Thoracic aorta (tissue), 2 donors: ENCODE measurements at places on chromosomes 4 and X. TPM values are rescaled to one million over a fixed set of nuclear protein-coding genes. Genes with fewer than 3 reads are reported as not detected.

GRCh38 chr4:145181091-145181501 is 707 bp upstream of the OTUD4 start:
- DNase-seq, result no peak

Gene DUSP9
- total RNA-seq, result not detected

DNA sequence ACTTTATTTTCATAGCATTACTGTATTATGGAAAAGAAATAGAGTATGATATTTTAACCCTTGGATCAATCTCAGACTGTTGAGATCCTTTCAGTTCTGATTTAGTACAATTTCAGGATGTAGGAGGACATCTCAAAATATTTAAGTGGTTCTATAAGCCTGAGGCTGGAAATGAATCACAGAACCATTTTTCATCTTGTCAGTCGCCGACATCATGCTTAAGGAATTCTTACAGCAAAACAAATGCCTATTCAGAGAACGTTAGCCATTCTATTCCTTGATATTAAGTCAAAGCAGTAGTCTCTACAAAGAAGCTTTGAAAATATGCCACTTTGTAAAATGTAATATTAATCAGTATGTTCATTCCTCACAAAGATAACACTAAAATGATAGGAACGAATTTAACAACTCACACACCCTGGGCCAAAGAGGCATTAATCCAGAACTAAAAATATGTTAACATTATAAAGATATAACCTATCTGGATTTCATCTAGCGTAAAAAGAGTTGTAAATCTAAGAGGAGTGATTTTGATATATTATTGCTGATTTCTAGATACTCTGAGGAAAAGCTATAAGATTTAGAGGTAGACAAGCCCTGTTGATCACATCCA is 152.0 kb downstream of the GASK1B start:
- no peak for DNase-seq

DNA sequence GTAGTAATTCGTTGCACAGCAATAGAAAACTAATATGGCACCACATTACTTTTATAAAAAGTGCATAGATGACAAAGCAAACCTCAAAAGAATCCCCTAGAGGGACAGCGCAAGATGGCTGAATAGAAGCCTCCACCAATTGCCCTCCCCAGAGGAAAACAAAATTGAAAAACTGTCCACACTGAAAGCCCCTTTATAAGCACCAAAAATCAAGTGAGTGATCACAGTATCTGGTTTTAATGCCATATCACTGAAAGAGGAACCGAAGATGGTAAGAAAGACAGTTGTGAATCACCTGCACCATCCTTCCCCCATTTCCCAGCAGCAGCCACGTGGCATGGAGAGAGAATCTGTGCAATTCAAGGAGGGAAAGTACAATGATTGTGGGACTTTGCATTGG is 522.2 kb downstream of the GLUD2 start:
- DNase-seq, result no peak

Gene MAGEA12
- not detected for total RNA-seq

Gene BMX
- 6.2 TPM for total RNA-seq

DNA sequence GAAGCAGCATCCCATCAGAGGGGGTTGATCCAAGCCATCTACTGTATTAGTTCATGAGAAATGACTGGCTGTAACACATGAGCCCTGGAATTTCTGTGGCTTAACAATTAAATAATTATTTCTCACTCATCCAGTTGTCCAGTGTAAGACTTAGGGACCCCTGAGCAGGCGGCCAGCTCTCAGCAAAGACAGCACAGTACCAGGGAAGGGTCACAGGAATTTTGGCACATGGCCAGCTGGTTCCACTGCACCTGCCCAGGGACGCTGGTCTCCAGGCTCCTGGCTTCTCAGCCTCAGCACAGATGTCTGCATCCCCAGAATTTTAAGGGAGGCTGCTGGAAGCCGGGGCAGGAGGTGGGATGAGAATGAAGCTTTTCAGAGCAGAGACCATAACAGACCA is 93.7 kb upstream of the DHRSX start:
- DNase-seq, result no peak

- DNase-seq, result no peak
These were observed 7.5 kb upstream of the WFS1 start for GRCh38 chr4:6262176-6262575.

DNA sequence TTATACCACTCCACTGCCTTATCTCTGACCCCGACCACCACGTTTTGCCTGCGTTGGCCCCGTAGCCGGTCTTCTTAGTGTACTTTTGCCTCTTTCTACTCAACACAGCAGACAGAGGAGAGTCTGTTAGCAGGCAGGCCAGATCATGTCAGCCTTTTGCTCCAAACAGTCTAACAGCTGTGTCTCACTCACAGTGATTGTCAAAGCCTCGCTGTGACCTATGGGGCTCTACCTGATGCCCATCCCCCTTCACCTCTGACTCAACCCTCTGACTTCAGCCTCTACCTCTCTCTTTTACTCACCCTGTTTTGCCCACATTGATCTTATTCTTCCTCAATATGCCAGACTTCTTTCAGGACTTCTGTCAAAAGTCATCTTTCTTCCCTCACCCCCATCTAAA is 127.1 kb downstream of the TRIML1 start:
- no peak for DNase-seq

Gene FGB
- not detected for total RNA-seq

DNA sequence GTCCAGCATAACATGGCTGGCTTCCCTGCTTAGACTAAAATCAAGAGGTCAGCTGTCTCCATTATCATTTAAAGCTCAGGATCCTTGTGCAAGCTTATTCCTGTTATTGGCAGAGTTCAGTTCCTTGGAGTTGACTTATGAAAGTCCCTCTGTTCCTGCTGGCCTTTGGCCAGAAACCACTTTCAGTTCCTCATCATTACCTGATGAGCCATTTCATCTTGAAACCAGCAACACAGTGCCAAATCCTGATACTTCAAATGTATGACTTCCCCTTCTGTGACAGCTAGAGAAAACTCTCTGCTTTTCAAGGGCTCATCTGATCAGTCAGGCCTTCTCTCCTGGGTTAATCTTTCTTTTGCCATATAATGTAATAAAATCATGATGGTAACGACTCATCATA is 110.6 kb upstream of the FSTL5 start:
- DNase-seq, result no peak

- no peak for DNase-seq
These were observed 11.3 kb downstream of the RGS12 start for GRCh38 chr4:3303923-3304710.

Gene BRS3
- not detected for total RNA-seq

Gene CASP3
- 11.4 TPM for total RNA-seq

DNA sequence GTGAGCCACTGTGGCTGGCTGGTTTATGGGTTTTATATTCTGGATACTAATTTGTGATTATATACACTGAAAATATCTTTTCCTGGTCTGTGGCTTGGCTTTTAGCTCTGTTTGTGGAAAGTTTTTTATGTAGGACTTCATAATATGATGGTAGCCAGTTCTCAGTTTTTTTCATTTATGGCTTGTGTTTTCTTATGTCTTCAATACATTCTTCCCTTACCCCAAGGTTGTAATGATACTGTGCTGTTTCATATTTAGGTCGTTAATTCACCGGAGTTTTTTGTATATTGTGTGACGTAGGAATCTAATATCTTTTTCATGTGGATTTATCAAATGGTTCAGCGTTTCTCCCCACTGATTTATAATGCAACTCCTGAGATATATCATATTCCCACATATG is 6.6 kb downstream of the ZFX start:
- no peak for DNase-seq

GRCh38 chrX:9189286-9189685 is 155.4 kb upstream of the FAM9B start:
- DNase-seq, result no peak
